Uterus (tissue), 4 donors: ENCODE measurements at places on chromosomes 5 and 9. TPM values are rescaled to one million over a fixed set of nuclear protein-coding genes. Genes with fewer than 3 reads are reported as not detected.

Gene OR2V2
- total RNA-seq = not detected

Gene QRFP
- total RNA-seq = not detected

DNA sequence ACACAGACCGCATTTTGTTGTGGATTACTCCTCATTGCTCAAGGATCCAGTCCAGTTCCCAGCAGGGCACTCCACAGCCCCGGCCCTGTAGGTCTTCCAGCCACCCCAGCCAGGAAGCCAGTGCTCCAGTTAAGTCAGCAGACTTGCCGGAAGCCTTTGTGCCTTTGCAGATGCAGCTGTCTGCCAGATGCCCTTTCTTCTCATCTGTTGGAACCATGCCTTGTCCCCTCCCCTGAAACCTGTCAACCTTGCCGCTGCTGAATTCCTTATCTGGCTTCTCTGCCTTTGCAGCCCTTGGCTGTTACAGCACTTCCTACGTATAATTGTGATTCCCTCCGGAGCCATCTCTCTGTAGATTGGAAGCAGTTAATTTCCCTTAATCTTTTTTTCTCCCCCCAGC lies 28.4 kb downstream of the PSAT1 start:
- no peaks in the 10 kb centered on the region for H3K36me3 ChIP-seq
- DNase-seq = no peak
- H3K4me3 ChIP-seq = no peak overlapping the region
- no peaks in the 10 kb centered on the region for H3K4me1 ChIP-seq
- H3K27me3 ChIP-seq = no peaks in the 10 kb centered on the region

DNA sequence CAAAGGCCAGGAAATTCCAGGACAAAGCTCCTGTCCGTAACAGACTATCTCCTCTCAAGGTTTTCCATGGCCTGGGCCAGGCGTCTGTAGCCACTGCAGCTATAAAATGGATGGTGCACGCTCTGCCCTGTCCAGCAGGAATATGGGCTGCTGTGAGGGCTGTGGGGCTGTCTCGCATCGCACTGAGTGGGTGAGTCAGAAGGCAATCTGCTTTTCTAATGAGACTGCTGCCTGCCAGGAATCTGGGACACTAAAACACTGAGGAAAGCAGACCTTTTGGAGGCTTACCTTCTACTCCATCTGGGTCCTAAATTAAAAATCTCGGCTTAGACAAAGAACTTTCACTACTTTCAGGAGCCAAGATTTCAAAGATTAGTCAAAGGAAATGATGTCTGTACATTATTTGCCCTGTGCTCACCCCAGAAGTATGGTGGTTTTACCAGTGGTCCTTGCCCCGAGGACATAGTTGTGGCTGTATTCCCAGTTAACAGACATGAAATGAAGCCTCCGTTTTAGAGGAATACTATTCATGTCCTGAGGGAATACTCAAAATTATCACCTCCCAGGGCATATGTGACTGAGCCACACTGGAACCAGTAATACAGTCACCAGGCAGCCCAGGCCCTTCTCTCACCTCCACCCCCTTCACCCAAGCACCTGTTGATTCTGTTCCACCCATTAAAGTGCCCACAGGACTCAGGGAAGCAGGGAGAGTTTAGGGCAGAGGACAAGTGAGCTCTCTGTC lies 56.4 kb downstream of the PFDN1 start:
- H3K27ac ChIP-seq = peak overlapping the region; percentile 67
- peak; percentile 78 for DNase-seq
- no peaks in the 10 kb centered on the region for H3K4me1 ChIP-seq
- no peaks in the 10 kb centered on the region for H3K27me3 ChIP-seq

GRCh38 chr5:78569441-78569840 lies 79.1 kb downstream of the LHFPL2 start:
- no peaks in the 10 kb centered on the region for H3K4me1 ChIP-seq
- no peak overlapping the region for H3K4me3 ChIP-seq
- H3K36me3 ChIP-seq = no peaks in the 10 kb centered on the region
- H3K27ac ChIP-seq = peak overlapping the region; percentile 50
- peak; percentile 70 for DNase-seq

DNA sequence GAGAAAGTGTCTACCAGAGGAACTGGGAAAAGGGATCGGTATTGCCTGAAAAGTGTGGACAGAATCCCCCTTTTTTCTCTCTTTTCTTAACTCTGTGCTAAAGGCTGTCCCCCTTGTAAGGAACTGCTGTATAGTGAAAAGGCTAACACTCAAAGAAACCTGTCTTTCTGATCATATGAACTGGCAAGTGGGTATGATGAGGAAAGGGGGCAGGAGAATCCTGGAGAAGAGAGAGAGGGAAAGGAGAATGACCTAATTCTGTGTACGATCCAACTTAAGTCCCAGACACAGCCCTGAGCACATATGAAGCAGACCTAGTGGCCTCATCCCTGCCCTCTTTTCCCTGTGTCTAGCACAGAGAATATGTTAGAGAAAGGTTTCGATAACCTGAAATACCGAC lies 967 bp downstream of the ANKRD31 start:
- no peak overlapping the region for H3K4me3 ChIP-seq
- H3K27ac ChIP-seq = peak overlapping the region; percentile 70
- H3K27me3 ChIP-seq = no peaks in the 10 kb centered on the region
- no peaks in the 10 kb centered on the region for H3K36me3 ChIP-seq
- DNase-seq = no peak
- no peaks in the 10 kb centered on the region for H3K4me1 ChIP-seq

- DNase-seq = no peak
- H3K4me3 ChIP-seq = no peak overlapping the region
- no peaks in the 10 kb centered on the region for H3K27me3 ChIP-seq
- H3K27ac ChIP-seq = no peak overlapping the region
- H3K4me1 ChIP-seq = no peaks in the 10 kb centered on the region
- no peaks in the 10 kb centered on the region for H3K36me3 ChIP-seq
Observed at GRCh38 chr5:38500573-38501260, 55.7 kb downstream of the LIFR start.

GRCh38 chr5:57488215-57488955 lies 5.8 kb upstream of the ACTBL2 start:
- no peaks in the 10 kb centered on the region for H3K36me3 ChIP-seq
- no peak overlapping the region for H3K27ac ChIP-seq
- no peaks in the 10 kb centered on the region for H3K27me3 ChIP-seq
- no peaks in the 10 kb centered on the region for H3K4me1 ChIP-seq

- no peaks in the 10 kb centered on the region for H3K36me3 ChIP-seq
- no peak overlapping the region for H3K27ac ChIP-seq
- no peak for DNase-seq
- peaks cover 6% of the 10 kb centered on the region for H3K4me1 ChIP-seq
- no peaks in the 10 kb centered on the region for H3K27me3 ChIP-seq
Observed at GRCh38 chr5:142837081-142837725, 67.0 kb downstream of the ARHGAP26 start.

GRCh38 chr5:99037668-99038067 lies 108.9 kb upstream of the CHD1 start:
- H3K4me3 ChIP-seq = no peak overlapping the region
- H3K36me3 ChIP-seq = no peaks in the 10 kb centered on the region
- H3K27me3 ChIP-seq = no peaks in the 10 kb centered on the region

- H3K4me1 ChIP-seq = no peaks in the 10 kb centered on the region
- no peaks in the 10 kb centered on the region for H3K27me3 ChIP-seq
- DNase-seq = no peak
- H3K36me3 ChIP-seq = no peaks in the 10 kb centered on the region
- H3K27ac ChIP-seq = no peak overlapping the region
Observed at GRCh38 chr5:168985454-168985853, 315.5 kb downstream of the SLIT3 start.
